ENCODE measurements at places on chromosomes 1 and 21. TPM values are rescaled to one million over a fixed set of nuclear protein-coding genes. Genes with fewer than 3 reads are reported as not detected.

The PCSK9 gene
- not detected for total RNA-seq

- ATAC-seq: no peak
Measured at GRCh38 chr1:109763646-109764415, at the start of gene EPS8L3. EPS8L3 (minus strand) TSS chr1:109763923; CDS start chr1:109761749, 2,174 bp downstream.

DNA sequence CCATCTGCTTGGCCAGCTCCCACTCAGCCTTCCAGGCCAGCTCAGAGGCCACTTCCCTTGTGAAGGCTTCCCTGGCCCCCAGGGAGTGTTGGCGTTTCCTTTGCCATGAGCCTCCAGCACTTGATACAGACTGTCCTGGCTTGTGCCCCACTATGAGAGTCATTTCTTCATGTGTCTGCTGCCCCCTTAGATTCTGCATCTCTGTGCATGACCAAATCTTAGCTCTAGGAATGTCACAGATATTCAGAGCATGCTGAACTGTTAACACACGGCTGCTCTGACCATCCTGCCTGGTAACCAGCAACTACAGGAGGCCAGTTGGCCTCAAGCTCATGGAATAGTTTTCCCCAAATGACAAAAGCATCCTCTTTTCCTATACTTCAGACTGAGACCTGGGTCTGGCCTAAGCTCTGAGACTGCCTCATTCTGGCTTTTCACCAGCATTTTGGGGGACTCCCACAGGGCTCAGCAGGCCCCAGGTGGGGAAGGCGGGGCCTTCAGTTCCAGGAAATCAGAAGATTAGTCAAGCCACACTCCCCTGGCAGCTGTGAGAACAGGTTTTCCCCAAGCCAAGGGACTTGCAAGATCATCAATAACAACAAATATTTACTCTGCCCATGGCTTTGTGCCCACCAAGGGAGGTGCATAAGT lies 182.6 kb upstream of the EDN2 start:
- no peak for ATAC-seq

- ATAC-seq: no peak
Measured at GRCh38 chr1:233394860-233395717, 67.6 kb downstream of the MAP3K21 start.

DNA sequence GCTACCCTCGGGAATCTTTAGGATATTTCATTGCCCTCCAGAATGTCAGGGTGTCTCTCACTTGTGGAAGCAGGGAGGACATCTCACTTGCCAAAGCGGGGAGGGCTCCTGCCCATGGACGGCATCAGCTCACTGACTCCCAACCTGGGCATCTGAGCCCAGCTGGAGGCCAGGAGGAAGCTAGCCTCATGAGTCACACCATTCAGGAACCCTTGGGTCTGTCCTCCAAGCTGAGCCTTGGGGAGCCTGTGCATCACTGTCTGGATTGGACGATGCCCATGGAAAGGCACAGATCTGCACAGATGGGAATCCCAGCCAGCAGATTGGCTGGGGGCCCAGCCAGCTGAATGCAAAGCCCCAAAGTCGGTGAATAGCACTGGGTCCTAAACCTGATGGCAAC lies 25.2 kb downstream of the WNT3A start:
- ATAC-seq: no peak

Measured in gastroesophageal sphincter (tissue), 4 donors.